ENCODE measurements at places on chromosomes 1 and 21. TPM values are rescaled to one million over a fixed set of nuclear protein-coding genes. Genes with fewer than 3 reads are reported as not detected.

NBPF4 gene
- total RNA-seq = 0.12 TPM

CFHR2 gene
- total RNA-seq = not detected

IFI44L gene
- 0.05 TPM for total RNA-seq

PLA2G2C gene
- not detected for total RNA-seq

IL24 gene
- 0.42 TPM for total RNA-seq

FGGY gene
- total RNA-seq = 2.7 TPM

NCSTN gene
- total RNA-seq = 45.4 TPM

ST6GALNAC5 gene
- total RNA-seq = not detected

ANGPTL1 gene
- total RNA-seq = not detected

CLCNKA gene
- not detected for total RNA-seq

OSCP1 gene
- 6.1 TPM for total RNA-seq

AKNAD1 gene
- total RNA-seq = 1.2 TPM

CLIC6 gene
- total RNA-seq = not detected

OR2T3 gene
- total RNA-seq = not detected

GDAP2 gene
- total RNA-seq = 6.7 TPM

IGSF5 gene
- total RNA-seq = not detected

ATP1A4 gene
- total RNA-seq = not detected

MAEL gene
- not detected for total RNA-seq

NUP210L gene
- total RNA-seq = not detected
